ENCODE measurements at places on chromosomes 3 and 15.

DNA sequence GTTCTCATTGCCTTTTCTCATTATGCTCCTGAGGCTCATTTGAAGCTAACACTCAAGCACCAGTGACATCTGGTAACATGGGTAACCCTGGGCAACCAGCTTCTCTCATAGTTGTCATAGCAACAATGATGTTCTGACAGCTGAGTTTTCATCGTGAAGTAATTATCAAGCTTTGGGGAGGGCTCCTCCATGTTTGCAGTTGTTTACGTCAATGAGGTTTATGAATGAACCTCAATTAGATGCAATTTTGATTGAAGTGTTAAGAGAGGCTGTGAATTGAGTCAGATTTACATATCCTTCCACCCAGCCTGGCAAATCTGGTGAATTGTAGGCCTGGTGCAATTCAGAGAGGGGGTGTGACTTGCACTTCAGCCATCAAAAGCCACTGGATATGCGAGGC, 119.3 kb upstream of the CHD2 start:
- DNase-seq, result no peak

GRCh38 chr15:59236394-59236793, 29.8 kb downstream of the LDHAL6B start:
- DNase-seq, result no peak

DNA sequence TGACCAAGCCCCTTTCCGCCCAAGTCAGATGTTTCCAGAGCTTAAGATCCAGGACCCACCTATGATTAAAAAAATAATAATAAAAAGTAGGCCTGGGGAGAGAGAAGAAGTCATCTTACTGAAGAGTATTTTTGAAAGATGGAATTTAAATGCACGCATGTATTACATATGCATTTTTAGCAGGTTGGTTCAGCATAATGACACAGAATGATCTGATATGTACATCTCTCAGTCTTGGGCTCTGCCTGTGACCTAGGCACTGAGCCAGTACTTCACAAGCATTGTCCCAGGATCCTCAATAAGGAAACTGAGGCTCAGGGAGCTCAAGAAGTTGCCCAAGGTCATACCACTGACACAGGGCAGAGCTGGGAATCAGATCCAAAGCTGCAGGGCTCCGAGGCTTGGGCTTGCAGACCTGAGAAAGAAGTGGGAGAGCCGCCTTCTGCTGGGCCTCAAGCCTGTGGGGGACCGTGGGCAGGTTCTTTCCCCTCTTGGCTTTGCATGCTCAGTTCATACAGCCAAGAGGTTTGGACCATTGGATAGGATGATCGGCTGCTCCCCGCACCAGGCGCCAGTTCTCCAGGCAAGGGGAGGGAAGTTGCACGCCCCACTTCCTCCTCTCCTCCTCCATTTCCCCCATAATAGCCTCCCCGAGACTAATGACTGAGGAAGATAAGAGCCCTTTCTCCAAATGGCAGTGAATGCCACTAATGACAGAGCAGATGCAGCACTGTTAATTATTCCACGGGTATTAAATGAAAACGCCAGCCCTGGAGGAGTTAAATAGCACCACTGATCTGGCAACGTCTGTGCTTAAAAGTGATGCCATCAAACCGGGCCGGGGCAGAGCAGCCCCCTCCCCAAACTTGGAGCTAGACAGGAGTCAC, 6.9 kb downstream of the SLC6A1 start:
- DNase-seq, result no peak

DNA sequence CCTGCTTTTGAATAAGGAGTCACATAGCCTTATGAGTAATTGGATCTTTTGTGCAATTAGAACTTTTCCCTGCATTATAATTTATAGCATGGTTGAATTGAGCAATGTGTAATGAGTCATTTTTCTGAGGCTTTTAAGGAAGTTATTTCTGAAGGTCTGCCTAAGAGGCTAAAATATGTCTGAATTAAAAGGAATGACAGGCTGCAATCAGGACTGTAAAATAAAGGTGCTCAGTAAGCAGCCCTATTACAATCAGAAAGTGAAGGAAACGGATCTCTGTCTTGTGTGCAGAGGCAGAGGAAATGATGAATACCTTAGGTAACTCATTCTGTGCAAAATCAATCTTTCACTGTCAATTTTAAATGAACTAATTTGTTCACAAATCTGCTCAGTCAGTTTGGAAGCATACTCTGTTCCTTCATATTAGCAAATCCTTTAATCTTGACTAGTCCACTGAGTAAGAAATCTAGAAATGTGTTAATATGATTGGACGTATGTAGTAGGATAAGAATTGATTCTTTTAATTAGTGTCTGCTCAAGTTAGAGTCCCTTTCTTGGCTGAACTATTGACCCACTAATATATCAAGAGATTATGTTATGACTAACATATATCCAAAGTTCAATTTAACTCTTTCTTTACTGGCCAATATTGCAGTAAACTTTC, 290.1 kb downstream of the ZIC1 start:
- no peak for DNase-seq

Data from stimulated activated CD8-positive, alpha-beta memory T cell treated with anti-CD3 and anti-CD28 coated beads, Interleukin-4, amount 100 ng/mL, for 1 hour (primary cell).